Activated naive CD8-positive, alpha-beta T cell treated with anti-CD3 and anti-CD28 coated beads for 36 hours (primary cell): ENCODE measurements at places on chromosomes 2 and 18.

GRCh38 chr2:21261591-21261990 lies 137.8 kb downstream of the TDRD15 start:
- DNase-seq, result no peak

DNA sequence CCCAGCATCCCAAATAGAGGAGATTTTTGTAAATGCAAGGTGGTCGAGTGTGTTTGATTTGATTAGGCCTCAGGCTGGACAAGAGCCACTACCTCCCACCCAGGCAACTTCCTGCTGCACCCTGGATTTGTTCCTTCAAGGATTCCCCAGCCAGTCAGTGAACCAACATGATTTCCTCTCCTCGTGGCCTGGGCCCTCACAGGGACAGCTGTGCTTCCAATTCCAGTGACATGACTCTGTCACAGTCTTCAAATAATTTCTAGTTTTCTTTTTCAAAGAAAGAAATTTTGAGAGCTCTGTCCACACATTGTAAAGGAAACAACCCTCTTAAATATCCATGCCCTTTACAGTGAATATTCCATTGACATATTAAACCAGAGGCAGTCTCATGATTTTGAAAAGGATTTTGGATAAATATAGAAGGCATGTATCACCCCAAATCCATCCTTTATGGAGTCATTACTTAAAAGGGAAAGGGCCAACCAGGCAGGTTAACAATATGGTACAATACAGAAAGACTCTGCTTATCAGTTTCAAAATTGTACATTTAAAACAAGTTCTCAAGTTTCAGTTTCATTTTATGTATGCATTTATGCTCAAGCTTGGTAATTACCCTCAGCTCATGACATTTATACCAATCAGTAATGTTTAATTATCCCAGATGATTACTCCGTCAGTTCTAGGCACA lies 121.3 kb upstream of the FOSL2 start:
- no peak for DNase-seq

- DNase-seq, result no peak
Observed at GRCh38 chr2:148362144-148362796, 282.3 kb upstream of the EPC2 start.

DNA sequence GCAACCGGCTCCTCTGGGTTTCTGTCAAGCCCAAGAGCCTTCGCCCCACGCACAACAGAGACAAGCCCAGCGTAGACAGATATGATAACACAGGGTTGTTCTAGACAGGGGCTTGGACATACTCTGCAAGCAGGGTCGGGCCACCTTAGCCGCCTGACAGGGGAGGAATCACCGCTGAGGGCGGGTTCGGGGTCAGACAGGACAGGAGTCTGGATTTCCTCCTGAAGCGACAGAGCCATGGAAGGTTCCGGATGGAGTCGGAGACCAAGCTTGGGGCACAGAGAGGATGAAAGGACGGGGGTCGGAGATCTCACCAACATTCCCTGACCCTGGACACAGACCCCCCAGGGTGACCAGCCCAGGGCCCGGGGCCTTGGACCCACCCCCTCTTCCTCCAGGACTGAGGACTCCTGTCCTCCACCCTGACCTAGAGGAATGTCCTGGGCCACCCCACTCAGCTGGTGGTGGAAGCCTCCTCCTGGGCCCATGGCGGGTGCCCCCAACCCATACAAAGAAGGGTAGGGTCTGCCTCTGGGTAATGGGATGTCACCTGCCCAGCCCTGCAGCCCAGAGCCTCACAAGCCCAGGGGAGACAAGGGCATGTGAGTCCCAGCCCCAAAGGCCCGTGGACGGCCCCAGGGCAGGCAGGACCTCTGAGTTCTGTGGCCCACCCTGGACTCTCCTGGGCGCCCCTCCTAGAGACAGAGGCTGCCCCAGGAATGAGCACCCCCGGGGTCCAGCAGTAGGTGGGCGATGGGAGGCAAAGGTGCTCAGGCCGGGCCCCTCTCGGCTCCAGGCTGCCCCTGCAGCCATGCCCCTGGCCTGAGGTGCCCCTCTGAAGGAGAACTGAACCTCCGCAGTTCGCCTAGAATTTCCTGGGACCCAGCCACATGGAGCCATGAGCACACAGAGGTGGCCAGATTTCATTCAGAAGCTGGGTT lies 44.1 kb upstream of the GPC1 start:
- no peak for DNase-seq

- no peak for DNase-seq
Observed at GRCh38 chr2:241011296-241011600, 12.8 kb downstream of the SNED1 start.

DNA sequence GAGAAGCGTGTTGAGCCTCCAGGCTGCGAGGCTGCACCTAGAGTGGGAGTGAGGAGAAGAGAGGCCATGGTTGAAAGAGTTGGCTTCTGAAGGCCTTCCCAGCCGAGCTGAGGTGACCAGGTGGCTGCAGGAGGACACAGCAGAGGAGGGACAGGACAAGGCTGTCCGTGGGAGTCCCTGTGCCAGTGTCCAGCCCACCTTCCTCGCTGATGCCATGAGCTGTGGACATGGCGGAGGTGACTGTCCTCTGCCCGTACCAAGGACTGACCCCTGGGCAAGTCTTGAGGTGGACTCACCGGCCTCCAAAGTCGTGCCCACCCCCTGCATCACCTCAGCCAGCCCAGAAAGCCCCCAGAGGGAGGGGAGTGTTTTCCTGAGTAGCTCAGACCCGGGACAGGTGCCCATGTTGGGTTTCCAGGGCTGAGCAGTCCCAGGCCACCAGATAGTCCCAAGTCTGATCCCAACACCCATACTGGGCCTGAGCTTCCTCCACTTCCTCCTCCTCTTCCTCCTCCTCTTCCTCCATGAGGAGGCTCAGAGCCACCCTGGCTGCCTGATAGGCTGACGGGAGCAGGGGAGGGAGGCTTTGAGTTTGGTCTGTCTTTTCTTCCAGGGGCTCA lies 43.0 kb upstream of the FOSL2 start:
- DNase-seq, result no peak

- no peak for DNase-seq
Observed at GRCh38 chr2:51581636-51582267, 549.8 kb upstream of the NRXN1 start.

DNA sequence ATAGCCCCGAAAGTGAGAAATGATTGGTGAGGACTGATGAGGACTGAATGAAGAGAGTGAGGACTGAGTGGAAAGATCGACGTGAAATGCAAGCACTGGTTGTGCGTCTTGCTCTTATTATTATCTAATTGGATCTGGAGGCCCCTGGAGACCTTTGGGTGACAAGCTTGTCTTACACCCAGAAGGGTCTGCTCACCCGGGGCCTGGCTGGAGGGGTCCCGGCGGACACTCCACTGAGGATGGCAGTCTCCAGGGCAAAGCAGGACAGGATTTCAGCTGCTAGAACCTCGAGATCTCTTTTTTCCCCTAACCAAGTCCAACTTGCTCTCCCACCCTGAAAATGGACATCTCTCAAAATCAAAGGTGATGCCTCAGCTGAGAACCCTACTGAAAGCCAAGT lies 160.2 kb downstream of the MYT1L start:
- DNase-seq, result no peak

DNA sequence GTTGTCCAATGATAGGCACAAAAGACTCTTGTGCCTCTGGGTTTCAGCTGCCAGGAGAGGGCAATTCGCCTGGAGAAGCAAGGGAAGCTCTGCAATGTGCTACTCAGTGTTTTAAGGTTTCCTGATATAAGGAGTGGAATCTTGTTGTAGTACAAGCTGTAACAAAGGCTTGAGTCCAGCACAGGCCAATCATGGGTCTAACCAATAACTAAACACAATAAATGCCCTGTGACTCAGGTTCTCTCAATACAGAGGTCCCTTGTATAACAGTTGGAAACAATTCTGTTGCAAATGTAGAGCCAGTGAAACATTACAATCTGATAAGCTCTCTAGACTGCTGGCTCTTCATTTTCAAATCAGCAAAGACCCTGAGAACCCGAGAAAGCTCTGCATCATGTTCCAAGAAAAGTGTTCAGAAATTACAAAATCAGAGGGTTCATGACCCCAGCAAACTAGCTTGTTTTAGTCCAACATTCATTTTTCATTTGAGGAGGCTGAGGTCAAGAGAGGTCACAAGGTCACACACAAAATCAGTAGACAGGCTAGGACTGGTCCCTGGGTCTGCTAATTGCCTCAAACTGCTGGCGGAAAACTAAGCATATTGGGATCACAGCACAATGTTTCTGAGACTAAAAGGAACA lies 59.0 kb upstream of the DNMT3A start:
- no peak for DNase-seq

DNA sequence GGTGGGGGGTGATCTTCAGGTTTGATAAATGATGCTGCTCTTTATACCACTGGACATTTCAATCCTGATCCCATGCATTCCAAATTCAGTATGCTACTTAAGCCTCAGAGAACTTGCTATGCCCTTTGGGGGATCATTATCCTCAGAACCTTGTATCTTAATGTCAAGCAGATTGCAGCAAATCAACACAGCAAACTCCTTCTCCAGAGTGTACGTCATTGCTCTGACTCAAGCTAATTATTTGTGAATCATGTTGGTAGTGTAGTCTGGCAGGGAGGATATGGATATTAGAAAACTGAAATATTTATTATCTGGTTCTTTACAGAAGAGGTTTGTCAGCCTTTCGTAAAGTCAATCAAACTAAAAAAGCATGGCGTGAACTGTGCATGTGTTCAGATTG lies 562.5 kb upstream of the FAM98A start:
- DNase-seq, result no peak

DNA sequence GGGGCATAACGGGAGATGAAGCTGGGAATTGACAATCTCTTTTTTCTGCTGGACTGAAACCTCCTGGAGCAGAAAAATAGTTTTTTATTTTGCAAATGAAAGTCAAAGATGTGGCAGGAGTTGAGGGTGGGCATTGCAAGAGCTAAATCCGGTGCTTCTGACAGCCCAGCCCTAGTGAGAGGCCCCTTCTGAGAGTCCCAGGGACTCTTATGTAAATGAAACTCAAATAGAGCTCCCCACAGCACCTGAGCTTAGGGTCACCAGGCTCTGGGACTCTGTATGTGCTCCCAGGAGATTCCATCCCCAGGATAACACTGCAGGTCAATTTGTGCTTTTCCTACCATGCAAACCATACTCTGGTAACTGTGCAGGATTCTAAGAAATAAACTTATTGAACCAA lies 192.8 kb downstream of the ANKRD30B start:
- no peak for DNase-seq

- no peak for DNase-seq
Observed at GRCh38 chr2:18094277-18094676, 215.8 kb downstream of the KCNS3 start.

DNA sequence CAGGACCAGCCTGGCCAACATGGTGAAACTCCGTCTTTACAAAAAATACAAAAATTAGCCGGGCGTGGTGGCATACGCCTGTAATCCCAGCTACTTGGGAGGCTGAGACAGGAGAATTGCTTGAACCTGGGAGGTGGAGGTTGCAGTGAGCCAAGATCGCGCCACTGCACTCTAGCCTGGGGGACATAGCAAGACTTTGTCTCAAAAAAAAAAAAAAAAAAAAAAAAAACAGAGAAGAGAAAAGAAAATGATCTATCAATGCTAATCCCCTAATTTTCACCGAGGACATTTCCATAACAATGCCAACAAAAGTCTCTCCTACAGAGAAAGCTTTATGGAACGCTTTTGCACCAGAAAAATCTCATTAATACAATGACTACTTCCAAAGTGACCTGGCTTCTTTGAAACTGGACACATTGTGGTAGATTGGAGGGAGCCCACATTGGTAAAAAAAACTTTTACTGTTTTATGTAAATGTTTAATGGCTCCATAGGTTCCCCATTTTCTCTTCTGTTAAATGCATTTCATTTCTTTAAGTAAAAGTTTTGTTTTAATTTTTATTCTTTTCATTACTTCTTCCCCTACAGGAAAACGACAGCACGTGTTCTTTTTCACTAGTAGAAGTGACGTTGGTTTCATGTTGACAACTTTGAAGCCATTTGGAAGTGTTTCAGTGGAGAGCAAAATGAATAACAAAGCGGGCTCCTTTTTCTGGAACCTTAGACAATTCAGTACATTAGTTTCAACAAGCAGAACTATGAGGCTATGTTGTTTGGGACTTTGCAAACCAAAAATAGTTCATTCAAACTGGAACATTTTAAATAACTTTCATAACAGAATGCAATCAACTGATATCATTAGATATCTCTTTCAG lies 888 bp downstream of the FASTKD2 start:
- DNase-seq, result no peak

DNA sequence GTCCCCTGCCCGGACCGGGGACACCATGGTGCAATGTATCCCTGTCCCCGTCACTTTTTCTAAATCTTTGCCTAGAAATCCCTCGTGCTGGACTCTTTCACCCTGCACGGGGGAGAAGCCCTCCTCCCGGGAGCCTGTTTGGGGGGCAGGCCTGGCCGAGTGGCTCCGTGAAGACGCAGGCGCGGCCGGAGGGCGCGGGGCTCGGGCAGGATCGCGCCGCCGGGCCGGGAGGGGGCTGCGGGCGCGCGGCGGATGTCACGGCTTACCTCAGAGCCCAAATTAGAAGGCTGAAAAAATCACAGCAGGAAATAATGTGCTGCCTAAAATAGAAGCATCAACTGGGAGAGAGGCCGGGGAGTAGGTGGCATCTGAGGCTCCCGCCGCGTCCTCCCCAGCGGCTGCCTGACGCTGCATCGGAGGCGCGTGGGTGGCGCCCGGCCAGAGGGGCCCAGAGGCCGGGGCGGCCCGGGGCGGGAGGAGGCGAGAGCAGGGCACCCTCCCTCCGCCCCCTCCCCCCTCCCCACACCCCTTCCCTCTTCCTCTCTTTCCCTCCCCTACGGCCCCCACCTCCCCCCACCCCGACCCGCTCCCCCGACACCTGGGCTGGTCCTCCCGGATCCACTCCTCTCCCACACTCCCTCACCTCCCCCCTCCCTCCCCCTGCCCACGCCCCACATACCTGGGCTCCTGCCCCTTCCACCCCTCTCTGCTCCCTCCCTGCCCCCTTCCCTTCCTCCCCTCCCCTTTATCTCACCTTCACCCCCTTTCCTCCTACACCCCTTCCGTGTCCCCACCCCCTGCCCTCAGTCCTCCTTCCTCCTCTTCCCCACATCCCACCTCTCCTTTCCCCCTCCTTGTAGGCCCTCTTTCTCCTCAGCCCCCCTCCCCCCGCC lies 51.9 kb downstream of the SLC4A1AP start:
- peak; percentile 53 for DNase-seq

DNA sequence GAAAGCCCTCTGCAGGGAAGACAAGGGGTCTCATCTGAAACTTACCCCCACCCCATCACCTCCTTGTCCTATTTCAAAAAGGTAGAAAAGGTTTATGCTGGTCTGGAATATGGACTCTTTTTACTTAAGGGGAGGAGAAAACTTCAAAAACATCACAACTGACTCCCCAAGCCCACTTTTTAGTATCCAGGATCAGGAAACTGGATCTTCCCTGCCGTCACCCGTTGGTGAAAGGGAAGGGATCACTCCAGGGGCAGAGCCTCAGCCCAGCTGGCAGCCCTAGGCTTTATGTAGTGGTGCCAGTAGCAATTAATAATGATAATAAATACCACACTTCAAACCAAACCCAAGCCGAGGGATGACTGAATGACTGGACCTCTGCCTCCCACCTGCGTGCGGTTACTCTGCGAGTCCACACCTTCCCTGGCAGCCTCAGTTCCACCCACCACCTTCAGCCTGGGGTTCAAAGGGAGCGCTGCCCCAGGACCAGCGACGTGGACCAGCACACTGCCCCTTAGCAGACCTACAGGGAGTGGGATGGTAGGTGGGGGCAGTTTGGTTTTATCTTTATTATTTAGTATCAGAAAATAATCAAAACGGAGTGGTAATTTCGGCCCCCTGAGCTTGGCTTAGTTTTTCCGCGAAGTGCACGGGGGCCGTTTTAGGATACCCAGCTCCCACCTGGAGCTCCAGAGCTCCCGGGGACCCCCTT lies 4.9 kb upstream of the GATA6 start:
- DNase-seq, result no peak
